ENCODE measurements at places on chromosomes 4 and X. TPM values are rescaled to one million over a fixed set of nuclear protein-coding genes. Genes with fewer than 3 reads are reported as not detected.

DNA sequence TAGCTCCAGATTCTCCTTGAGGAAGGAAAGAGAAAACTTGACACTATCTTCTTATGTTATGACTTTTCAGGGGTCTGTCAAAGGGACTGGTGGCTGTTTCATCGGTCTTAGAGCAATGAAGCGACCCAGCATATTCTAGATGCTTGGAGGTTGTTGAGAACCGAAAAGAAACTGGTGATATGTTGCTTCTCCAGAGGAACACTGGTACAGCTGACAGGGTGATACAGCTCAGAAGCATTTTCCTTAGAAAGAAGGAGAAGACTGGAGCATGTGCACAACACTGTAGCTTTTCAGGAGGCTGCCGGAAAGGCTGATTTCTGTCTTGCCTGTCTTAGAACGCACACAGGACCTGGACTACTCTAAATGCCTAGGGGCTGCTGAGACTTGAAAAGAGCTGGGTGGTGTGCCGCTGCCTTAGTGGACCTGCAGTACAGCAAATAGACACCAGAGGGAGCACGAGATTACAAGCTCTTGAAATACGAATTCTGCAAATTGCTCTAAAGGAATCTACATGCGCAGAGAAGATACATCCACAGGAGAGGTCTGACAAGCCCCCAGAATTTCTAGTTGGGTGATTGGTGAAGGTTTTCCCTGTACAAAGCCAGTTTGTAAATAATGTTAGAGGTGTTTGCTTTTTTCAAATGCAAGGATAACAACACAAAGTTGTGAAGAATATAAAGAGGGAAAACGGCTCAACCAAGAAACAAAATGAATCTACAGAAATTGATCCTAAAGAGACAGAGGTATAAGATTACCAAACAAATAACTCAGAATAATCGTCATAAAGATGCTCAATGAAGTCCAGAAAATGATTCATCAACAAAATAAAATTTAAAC is 223.1 kb upstream of the DMD start:
- DNase-seq = peak; percentile 28

GRCh38 chr4:24780936-24781495 is 14.4 kb upstream of the SOD3 start:
- no peak for DNase-seq

GRCh38 chr4:150789864-150790263 is 207.9 kb downstream of the MAB21L2 start:
- no peak for DNase-seq

DNA sequence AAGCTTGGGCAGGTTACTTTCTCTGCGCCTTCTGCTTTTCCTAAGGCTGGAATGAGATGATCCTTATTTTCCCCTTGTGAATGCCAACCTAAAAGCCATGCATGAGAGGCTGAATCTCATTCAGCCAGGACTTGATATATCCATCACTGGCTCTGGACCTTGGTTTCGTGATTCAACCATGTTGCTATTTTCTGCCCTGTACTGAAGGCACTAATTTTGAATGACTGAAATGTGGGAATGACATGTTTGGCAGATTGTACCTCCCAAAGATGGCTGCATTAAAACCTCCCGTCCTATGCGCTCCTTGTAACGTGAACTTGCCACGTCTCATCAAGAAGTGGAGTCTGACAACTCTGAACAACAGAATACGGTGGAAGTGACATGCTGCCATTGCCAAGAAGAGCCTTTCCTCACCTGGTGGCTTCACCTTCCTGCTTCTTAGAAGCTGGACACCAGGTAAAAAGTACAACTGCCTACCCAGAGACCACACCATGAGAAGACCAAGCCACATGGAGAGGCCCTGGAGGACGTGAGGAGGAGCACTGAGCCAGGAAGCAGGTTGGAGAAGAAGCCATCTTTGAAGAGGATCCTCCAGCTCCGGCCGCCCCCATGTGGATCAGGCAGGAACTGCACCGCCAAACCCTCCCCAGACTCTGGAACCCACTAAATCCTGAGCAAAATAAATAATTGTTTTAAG is 174.5 kb downstream of the NSUN7 start:
- DNase-seq = peak; percentile 39

Gene FGFBP2
- 0.39 TPM for polyA plus RNA-seq

GRCh38 chrX:31629195-31629594 is 557.4 kb upstream of the FTHL17 start:
- DNase-seq = no peak

GRCh38 chr4:37749398-37749988 is 63.3 kb upstream of the RELL1 start:
- no peak for DNase-seq

GRCh38 chr4:132572210-132572609 is 576.9 kb upstream of the PCDH10 start:
- no peak for DNase-seq

GRCh38 chr4:34043131-34043530 is 2201.2 kb downstream of the ARAP2 start:
- DNase-seq = no peak

GRCh38 chr4:4867375-4868039 is 8.0 kb downstream of the MSX1 start:
- DNase-seq = peak; percentile 27

DNA sequence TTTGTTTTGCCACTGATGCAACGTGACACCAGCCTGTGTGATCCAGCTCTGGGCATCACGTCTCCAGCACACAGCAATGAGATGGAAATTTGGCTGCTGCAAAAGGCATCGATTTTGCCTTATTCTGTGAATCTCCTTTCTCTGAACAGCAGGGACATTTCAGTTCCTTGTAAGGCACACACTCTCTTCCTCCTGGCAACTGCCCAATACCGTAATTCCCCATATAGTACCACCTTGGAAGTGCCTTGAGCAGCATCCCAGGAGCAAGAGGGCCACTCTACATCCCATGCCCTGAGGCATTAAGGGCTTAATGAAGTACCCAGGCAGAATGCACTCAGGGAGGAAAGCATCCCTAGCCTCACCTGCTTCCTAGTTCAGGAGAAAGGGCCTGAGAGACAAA is 10.5 kb upstream of the MAMLD1 start:
- peak; percentile 6 for DNase-seq

DNA sequence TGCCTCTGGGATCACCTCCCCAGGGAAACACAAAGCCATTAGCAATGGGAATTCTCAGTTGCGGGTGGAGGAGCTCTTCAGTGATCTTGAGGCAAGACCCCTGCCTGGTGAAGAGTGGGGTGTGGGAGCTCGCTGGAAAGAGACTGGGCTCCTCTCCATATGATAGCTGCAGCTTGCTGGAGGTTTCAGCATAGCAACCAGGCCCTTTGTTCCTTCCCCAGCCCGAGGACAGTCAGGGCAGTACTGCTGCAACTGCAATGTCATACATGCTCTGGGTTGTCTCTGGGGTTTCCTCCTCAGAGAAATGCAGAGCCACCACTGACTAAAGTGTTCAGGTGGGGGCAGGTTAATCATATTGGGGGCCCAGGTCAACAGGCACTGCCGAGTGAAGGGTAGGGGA is 81.3 kb downstream of the ARHGAP24 start:
- DNase-seq = no peak

DNA sequence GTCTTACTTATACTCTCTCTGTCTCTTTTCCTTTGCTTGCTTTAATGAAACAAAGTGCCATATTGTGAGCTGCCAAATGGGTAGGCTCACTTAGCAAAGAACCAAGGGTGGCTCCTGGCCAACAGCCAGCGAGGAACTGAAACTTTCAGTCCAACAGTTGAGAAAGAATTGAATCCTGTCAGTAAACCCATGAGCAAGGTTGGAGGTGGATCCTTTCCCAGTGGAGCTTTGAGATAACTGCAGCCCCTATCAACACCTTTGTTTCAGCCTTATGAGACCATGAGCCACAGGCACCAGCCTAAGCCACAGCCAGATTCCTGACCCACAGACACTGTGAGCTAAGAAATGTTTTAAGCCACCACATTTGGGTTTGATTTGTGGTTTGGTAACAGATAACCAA is 362.2 kb downstream of the PDGFC start:
- DNase-seq = no peak

Gene PRDM8
- 3.0 TPM for polyA plus RNA-seq

GRCh38 chr4:19700992-19701391 is 550.7 kb upstream of the SLIT2 start:
- no peak for DNase-seq

Gene MCUB
- polyA plus RNA-seq = 6.9 TPM
